ENCODE measurements at places on chromosomes 1 and 21.
A peak's percentile ranks its signal among the peaks of the same experiment; 100 is the strongest.

GRCh38 chr1:42145389-42145716, 7.9 kb upstream of the GUCA2B start:
- no peak for DNase-seq
- no peak overlapping the region for H3K27ac ChIP-seq
- H3K36me3 ChIP-seq, result no peaks in the 10 kb centered on the region
- H3K27me3 ChIP-seq, result no peaks in the 10 kb centered on the region
- no peak overlapping the region for H3K4me3 ChIP-seq
- H3K4me1 ChIP-seq, result no peaks in the 10 kb centered on the region

DNA sequence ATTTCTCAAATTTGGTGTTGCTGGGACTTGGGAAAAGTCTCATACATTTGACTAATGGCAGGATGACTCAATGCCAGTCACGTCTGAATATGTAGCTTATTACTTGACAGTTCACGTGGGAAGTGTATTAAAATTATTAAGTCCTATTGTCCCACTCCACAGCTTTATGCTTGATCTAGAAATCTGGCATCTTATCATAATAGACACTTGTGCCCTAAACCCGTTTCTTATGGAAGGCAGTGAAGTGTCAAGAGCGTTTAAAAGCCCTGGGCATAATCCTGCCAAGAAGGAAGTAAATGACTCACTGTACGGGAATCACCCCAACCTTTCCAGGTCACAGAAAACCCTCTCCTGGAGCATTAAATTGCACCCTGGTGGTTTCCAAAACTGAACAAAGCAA, 207.4 kb downstream of the APP start:
- H3K27ac ChIP-seq, result peak overlapping the region; percentile 32
- H3K4me3 ChIP-seq, result no peak overlapping the region
- no peaks in the 10 kb centered on the region for H3K27me3 ChIP-seq
- H3K4me1 ChIP-seq, result peaks cover 22% of the 10 kb centered on the region
- no peaks in the 10 kb centered on the region for H3K36me3 ChIP-seq
- no peak for DNase-seq

DNA sequence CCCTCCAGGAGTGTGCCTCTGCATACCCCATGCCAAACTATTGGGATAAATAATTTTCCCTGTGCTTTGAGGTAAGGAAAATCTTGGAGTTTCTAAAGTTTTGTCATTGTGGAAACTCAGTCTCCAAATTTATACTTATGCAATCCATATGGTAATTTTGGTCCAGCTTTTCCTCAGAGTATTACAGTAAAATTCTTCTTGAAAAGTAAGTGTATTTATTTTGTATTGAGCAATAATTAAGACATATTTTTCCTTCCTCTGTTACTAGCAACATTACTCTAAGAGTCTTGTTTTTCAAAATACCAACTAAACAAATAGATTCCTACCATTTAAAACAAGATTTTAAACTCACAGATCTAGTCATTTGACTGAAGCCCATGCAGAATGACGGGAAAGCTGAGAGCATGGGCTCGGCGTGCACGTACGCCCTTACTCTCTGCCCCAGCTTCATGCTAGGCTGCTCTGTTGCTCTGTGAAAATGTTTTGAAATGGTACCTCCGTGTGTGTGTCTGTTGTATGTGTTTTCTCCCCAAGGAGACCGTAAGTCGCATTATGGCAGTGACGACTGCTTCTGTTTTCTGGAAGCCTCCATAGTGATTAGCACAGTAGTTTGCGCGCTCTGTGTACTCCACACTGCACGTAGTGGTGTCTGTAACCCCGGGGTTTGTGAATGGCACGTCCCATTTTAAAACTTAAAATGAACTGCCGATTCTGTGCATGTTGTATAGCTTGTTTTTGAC, 165.3 kb downstream of the SDCCAG8 start:
- H3K4me1 ChIP-seq, result no peaks in the 10 kb centered on the region
- no peak overlapping the region for H3K27ac ChIP-seq
- peak overlapping the region; percentile 35 for H3K4me3 ChIP-seq
- no peaks in the 10 kb centered on the region for H3K27me3 ChIP-seq
- DNase-seq, result no peak

DNA sequence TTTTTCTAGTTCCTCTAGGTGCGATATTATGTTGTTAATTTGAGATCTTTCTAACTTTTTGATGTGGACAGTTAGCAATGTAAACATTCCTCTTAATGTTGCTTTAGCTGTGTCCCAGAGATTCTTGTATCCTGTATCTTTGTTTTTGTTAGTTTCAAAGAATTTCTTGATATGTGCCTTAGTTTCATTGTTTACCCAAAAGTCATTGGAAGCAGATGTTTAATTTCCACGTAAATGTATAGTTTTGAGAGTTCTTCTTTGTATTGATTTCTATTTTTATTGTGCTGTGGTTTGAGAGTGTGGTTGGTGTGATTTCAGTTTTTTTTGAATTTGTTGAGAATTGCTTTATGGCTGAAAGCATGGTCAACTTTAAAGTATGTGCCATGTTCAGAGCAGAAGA, 319.4 kb downstream of the PTBP2 start:
- no peaks in the 10 kb centered on the region for H3K4me1 ChIP-seq
- no peaks in the 10 kb centered on the region for H3K27me3 ChIP-seq
- H3K4me3 ChIP-seq, result no peak overlapping the region
- H3K27ac ChIP-seq, result no peak overlapping the region
- DNase-seq, result no peak

DNA sequence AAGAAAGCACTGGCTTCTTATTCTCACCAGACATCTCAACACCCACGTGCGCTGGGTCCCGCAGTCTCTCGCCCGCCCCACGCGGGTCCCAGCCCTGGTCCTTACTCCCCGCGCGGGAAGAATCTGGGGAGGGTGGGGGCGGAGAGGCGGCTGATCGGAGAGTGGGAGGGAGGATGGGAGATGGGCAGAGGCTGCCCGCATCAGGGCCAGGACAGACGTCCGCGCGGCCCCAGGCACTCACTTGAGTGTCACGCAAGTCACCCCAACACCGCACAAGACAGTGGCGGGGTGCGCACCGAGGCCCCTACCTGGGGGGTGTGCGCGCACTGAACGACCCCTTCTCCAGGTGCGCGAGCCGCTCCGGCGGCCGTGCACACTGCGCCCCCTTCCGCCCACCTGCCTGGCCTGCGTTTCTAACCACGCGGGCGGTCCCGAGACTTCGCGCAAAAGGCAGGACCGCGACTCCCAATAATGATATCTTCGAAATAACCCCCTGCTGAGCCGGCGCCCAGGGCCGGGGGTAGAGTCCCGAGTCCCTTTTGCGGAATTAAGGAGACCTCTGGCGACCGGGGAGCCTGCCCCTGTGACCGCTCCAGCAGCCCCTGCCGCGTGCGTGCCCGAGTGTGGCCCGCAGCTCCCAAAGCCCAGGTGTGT, 6.0 kb upstream of the SIM2 start:
- H3K27ac ChIP-seq, result peak overlapping the region; percentile 45
- no peak for DNase-seq
- peaks cover 2% of the 10 kb centered on the region for H3K4me1 ChIP-seq

- no peak overlapping the region for H3K4me3 ChIP-seq
- no peaks in the 10 kb centered on the region for H3K27me3 ChIP-seq
These were observed 139.2 kb downstream of the PTPRC start for GRCh38 chr1:198778049-198778448.

DNA sequence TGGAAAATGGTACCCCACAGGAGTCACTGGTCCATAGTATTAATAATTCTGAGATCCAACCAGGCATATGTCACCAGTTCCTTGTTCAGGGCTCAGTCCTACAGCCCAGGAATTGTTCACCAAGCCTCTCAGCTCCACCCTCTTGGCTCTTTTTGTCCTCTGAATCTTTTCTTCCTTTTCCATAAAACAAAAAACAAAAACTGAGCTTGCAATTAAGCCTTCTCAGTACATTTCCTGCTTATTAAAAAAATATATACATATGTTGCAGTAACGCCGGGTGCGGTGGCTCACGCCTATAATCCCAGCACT, 23.4 kb upstream of the KIF1B start:
- no peak overlapping the region for H3K4me3 ChIP-seq
- DNase-seq, result no peak
- H3K4me1 ChIP-seq, result no peaks in the 10 kb centered on the region
- no peaks in the 10 kb centered on the region for H3K27me3 ChIP-seq
- no peak overlapping the region for H3K27ac ChIP-seq
- no peaks in the 10 kb centered on the region for H3K36me3 ChIP-seq

GRCh38 chr1:64243757-64244080, 40.3 kb downstream of the UBE2U start:
- H3K27me3 ChIP-seq, result no peaks in the 10 kb centered on the region
- H3K27ac ChIP-seq, result no peak overlapping the region

DNA sequence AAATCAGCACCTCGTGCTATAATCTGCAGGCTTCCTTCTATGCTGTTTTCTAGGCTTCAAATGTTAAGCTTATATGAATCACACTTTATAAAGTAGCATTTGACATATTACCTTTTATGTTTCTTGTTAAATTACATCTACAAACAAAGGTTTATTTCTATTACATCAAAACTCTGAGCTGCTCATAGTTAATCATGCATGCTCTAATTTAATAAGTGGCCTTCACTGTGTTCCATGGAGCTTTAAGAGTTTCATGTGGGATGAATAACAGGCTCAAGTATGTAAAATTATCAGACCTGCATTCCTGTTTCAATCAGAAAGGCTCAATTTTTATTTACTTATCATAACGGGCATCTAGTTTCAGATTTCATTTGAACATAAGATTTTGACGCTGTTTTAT, 13.0 kb downstream of the SLC19A2 start:
- no peak overlapping the region for H3K27ac ChIP-seq
- H3K36me3 ChIP-seq, result peaks cover 4% of the 10 kb centered on the region
- no peak for DNase-seq
- H3K4me1 ChIP-seq, result no peaks in the 10 kb centered on the region
- H3K27me3 ChIP-seq, result no peaks in the 10 kb centered on the region
- no peak overlapping the region for H3K4me3 ChIP-seq

- DNase-seq, result no peak
- no peak overlapping the region for H3K27ac ChIP-seq
- no peaks in the 10 kb centered on the region for H3K36me3 ChIP-seq
- H3K27me3 ChIP-seq, result no peaks in the 10 kb centered on the region
These were observed 1.6 kb downstream of the VTCN1 start for GRCh38 chr1:117209094-117209493.

GRCh38 chr1:164064501-164064900, 494.5 kb upstream of the PBX1 start:
- no peak for DNase-seq
- no peaks in the 10 kb centered on the region for H3K4me1 ChIP-seq
- no peaks in the 10 kb centered on the region for H3K36me3 ChIP-seq
- no peak overlapping the region for H3K4me3 ChIP-seq
- H3K27me3 ChIP-seq, result no peaks in the 10 kb centered on the region

Measured in thoracic aorta (tissue), 2 donors.